ENCODE measurements at places on chromosomes 3 and 15.

DNA sequence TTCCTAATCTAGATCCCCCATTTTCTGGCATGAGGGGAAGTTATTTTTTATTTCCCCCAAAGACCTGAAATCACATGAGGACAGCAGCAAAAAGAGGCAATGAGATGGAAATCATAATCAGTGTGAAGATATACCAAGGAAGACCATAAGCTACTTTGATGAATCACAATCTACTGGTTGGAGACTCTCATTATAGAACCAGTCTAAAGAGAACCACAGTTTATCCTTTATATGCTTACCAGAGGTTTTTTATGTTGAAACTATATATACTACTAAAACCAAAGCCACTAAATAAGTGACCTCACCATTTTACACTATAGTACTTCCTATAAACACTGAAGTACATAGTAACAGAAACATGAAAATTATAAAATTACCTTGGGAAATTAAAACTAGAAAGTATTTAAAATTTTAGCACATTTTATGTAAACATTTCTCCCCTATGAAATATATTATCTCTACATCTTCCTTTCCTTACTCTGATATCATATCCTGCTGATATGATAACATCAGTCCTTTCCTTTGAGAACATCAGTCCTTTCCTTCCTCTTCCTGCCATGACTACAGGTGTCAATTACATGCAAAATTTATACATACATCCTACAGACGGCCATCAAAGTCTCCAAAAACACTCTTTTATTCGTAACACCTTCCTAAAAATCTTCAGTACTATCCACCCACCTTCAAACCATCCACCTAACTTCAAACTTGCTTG, 71.8 kb downstream of the PHC3 start:
- DNase-seq: no peak

DNA sequence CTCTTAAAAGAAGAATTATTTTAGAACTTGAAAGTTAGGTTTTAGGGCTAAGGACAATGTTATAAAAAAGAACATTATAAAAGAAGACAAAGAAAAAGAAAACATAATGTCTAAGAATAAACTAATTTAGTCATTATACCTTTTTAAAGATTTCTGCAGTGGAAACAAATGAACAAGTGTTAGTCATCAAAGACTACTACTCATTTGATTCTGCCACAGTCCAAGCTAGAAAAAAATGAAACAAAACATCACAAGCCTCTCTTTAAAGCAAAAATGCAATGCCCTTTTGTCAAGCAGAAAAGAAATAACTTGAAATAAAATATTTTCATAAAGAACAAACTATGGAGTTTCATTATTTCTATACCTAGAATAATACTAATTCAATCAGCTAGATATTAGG, 102.0 kb downstream of the TBC1D5 start:
- no peak for DNase-seq

- DNase-seq: no peak
These were observed 22.3 kb upstream of the EIF1B start for GRCh38 chr3:40287248-40287647.

DNA sequence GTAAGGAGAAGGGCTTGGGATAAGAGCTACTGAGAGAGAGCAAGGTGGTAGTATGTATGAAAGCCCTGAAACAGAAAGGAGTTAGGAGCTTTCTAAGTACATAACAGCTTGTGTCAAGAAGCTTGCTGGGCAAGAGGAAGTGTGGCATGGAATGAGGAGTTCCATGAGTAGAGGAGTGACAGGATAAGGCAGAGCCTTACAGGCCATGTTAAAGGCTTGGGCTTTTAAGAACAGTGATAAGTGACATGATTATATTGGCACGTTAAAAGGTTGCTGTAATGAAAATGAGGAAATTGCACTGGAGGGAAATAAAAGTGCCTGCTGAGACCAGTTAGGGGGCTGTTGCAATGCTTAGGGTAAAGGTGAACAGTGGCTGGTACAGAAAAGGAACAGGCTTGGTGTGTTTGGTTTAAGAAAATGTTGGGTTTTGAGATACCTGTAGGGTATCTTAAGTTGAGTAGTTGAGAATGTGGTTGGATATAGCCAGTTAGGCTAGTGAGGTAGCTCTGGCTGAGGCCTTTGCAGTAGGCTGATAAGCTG, 49.0 kb downstream of the MEF2A start:
- no peak for DNase-seq

DNA sequence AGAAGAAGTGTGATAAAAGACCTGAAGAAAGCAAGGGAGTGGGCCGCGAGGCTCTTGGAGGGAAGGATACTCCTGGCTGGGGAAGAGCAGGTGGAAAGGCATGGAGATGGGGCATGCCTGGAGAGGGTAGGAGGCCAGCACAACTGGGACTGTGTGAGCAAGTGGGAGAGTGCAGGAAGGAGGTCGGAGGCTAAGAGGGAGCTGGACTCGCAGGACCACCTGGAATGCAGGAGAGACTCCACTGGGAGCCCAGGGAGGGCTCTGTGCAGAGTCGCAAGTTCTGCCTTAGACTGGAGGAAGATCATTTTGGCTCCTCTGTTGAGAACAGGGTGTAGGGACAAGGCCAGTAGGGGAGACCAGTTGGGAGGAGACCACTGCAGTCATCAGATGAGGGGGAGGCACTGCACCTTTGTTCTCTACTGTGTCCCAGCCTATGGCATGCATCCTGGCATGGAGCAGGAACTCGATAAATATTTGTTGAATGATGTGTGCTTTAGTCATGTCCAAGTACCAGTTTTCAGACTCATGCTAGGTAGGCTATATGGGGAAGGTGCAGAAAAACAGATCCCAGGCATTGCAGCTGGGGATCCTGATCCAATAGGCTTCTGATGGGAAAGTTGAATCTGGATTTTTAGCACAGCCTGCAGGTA, 13.7 kb downstream of the FAM107A start:
- no peak for DNase-seq

DNA sequence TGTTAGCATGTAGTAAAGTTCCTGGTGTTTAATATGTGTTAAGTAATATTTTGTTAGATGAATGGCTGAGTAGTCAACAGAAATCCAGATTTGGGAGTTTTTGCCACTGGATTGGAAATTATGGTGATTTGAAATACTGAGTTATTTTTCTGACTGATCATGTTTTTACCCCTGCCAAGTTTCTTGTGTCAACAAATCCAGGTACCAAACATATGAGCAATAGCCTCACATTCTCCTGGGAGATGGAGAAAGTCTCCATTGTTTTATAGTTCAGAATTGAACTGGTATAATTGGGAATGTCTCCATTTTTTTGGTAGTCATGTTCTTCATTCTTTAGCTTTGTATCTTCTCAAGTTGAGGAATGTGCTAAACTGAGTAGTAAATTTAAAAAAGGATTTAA, 767.2 kb upstream of the LMCD1 start:
- DNase-seq: no peak

DNA sequence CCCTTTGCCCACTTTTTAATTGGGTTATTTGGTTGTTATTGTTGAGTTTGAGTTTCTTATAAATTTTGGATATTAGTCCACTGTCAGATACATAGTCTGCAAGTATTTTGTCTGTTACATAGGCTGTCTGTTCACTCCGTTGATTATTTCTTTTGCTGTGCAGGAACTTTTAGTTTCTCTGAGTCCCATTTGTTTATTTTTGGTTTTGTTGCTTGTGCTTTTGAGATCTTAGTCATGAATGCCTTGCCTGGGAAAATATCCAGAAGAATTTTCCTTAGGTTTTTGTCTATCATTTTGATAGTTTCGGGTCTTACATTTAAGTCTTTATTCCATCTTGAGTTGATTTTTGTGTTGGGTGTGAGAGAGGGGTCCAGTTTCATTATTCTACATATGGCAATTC, 254.5 kb downstream of the NLGN1 start:
- DNase-seq: no peak

DNA sequence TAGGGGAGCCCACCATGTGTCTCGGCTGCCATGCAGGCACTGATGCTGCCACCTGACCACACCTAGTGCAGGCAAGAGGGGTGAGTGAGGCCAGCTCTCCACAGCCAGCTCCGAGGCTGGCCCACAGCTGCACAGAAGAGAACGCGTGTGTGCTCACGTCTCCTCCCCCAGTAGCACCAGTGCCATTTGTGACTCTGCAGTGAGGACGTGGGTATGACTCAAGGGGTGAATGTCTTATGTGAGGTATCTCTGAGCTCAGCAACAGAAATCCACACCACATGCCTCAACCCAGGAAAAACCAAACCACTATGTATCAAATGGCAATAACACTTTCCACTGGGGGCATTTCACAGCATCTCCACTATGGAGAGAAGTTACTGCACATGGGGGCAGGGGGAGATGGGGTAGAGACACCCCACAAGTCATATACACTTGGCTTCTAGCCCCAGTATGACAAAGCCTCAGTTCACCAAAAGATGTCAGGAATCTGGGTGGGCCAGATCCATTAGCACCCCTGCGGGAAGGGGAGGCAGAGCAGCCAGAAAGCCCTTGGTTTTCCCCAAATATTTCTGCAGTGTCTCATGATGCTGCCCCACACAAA, 87.6 kb downstream of the LRIG1 start:
- DNase-seq: peak; percentile 21

DNA sequence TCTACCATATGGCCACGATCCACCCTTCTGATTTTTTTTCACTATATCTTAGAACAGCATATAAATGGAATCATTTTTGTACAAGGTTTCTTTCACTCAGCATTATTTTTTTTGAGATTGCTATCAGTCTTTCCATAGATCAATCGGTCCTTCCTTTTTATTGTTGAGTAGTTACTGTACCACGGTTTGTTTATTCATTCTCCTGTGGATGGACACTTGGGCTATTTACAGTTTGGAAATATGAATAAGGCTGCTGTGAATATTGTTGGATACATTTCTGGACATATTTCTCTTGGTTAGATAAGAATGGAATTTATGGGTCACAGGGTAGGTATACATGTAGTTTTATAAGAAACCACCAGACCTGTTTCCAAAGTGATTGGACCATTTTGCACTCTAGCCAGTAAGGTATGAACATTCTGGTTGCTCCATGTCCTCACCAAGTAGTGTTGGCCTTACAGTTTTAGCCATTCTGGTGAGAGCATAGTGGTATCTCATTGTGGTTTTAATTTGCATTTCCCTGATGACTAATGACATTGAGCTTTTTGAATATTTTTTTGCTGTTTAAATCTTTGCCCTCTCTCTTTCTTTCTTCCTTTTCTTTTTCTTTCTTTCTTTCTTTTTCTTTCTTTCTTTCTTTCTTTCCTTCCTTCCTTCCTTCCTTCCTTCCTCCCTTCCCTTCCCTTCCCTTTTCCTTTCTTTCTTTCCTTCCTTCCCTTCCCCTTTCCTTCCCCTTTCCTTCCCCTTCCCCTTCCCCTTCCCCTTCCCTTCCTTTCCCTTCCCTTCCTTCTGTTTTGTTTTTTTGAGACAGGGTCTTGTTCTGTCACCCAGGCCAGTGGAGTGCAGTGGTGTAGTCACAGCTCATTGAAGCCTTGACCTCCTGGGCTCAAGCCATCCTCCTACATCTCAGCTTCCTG, 49.2 kb downstream of the LRRK1 start:
- DNase-seq: no peak

- no peak for DNase-seq
These were observed 878.0 kb downstream of the PDCD6IP start for GRCh38 chr3:34676436-34676835.
